ENCODE measurements at places on chromosomes 11 and 22. TPM values are rescaled to one million over a fixed set of nuclear protein-coding genes. Genes with fewer than 3 reads are reported as not detected.

DNA sequence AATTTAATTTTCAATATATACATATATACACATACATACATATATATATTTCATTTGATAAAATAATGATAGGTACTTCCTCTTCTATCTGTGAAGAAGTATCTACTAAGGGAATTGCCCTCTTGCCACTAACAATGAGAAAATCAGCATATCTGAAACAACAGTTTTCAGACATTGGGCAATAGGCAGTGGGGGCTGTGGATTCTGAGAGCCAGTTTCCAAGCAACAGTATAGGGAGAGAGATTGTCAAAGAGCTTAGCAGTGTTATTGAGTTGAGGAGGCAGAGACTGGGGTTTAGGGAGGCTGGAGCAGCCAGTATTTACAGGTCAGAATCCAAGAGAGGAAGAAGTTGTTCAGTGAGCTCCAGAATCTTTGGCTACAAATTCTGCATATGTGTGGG lies 119.3 kb downstream of the ARFGAP2 start:
- no peak overlapping the region for H3K27ac ChIP-seq
- no peak overlapping the region for H3K4me3 ChIP-seq
- H3K4me1 ChIP-seq = peaks cover 17% of the 10 kb centered on the region
- DNase-seq = peak; percentile 45
- H3K27me3 ChIP-seq = no peaks in the 10 kb centered on the region
- no peaks in the 10 kb centered on the region for H3K36me3 ChIP-seq

DNA sequence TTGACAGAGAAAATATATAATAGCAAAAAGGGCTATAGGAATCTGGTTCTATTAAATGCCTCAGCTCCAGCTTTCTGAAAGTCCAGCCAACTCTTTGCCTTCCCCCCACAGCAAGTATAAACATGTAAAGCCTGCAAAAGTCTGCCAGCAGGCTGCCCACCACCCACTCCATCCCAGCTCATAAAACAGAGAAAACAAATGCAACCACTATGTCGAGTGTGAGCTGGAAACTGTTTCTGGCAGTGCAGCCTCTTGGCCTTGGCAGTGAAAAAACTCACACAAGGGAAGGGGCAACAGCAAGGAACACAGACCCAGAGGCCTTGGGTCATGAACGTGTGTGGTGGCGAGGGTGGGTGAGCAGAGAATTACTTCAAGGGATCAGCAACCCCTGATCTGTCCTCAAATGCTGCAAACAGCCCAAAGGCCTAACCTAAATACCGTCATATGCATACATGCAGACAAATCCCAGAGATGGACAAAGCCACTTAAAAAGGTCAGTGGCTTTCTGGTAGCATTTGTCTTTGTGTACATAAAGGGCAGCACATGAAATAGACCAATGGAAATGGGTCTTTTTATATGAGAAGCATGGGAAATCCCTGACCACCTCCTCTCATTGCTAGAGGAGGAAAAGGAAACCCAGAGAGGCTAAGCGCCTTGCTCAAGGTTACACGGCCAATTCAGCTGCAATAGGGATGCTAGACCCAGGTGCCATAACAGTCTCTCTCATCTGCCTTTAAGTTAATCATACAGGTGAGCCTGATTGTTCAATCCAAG lies 74.8 kb downstream of the NAT10 start:
- H3K4me3 ChIP-seq = no peak overlapping the region
- H3K36me3 ChIP-seq = no peaks in the 10 kb centered on the region
- peaks cover 3% of the 10 kb centered on the region for H3K4me1 ChIP-seq

- H3K4me3 ChIP-seq = no peak overlapping the region
- no peaks in the 10 kb centered on the region for H3K27me3 ChIP-seq
- no peak for DNase-seq
- H3K27ac ChIP-seq = no peak overlapping the region
These were observed 69.7 kb downstream of the RAB38 start for GRCh38 chr11:88105526-88105925.

DNA sequence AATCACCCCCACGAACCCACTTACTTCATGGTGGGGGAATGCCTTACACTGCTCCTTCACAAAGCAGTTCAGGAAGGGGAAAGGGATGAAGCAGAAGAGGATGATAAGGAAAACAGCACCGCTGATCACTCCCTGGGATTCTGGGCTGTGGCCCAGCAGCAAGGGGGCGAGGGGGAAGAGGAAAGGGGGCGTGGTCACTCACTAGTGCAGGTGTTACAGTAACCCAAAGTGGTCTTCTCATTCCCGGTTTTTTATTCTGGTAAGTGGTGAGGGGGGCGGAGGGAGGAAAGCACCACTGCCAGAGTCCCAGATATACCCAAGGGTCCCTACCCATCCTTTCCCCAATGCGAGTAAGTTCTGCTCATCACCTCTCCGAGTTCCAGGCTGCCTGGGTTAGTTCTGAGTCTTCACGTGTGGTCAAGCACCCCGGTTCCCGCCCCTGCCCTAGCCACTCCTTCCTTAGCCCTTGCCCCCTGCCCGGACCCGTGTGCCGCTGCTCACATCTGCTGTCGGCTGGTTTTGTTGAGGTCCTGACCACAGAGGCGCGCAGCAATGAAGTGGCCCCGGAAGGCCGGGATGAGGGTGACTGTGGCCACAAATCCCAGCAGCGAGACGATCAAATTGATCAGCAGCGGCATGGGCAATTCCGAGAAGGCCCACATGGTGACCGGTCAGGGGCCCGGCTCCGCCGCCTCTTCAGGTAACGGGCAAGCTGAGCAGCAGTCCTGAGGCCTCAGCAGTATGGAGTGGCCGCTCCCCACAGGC lies 477 bp downstream of the DPAGT1 start:
- H3K27me3 ChIP-seq = no peaks in the 10 kb centered on the region
- peak; percentile 66 for DNase-seq
- peak overlapping the region; percentile 95 for H3K27ac ChIP-seq

DNA sequence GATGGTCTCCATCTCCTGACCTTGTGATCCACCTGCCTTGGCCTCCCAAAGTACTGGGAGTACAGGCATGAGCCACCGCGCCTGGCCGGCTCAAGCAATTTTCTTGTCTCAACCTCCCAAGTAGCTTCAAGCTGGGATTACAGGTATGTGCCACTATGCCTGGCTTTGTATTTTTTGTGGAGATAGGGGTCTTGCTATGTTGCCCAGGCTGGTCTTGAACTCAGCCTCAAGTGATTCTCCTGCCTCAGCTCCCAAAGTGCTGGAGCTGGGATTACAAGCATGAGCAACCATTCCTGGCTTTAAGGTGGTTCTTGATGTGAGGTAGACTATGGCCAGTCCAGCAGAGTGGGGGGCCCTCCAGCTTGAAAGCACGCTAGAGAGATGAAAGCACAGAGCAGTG lies 7.6 kb downstream of the POLR2F start:
- H3K27ac ChIP-seq = no peak overlapping the region
- H3K36me3 ChIP-seq = peaks cover 52% of the 10 kb centered on the region
- peaks cover 9% of the 10 kb centered on the region for H3K4me1 ChIP-seq

DNA sequence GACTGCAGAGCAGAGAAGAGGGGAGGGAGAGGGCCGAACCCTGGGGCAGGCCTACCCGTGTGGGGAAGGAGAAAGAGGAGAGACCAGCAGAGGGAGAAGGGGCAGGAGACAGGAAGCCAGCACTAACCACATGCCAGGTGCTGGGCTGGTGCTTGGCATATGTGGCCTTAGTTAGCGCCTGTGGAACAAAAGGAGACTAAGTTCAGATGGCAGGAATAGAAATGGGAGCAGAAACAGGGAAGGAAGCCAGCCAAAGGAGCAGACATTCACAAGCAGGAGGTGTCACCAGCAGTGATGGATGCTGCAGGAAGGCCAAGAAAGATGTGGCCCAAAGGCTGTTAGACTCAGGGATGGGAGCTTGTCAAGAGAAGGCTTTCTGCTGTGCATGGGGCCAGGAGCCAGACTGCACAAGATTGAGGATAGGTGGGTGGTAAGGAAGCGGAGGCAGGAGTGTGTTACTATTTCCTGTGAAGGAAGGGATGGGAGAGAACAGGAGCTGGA lies 26.7 kb downstream of the TREH start:
- peaks cover 91% of the 10 kb centered on the region for H3K36me3 ChIP-seq
- no peak overlapping the region for H3K27ac ChIP-seq
- no peaks in the 10 kb centered on the region for H3K27me3 ChIP-seq
- no peaks in the 10 kb centered on the region for H3K4me1 ChIP-seq

- H3K36me3 ChIP-seq = no peaks in the 10 kb centered on the region
- no peak for DNase-seq
- H3K4me1 ChIP-seq = peaks cover 57% of the 10 kb centered on the region
These were observed 15.0 kb upstream of the OR51M1 start for GRCh38 chr11:5368502-5369043.

- peak within 1 kb of the TSS; percentile 36 for H3K27ac ChIP-seq
- H3K4me3 ChIP-seq = peak within 1 kb of the TSS; percentile 81
- peaks cover 10% of the 10 kb centered on the region for H3K4me1 ChIP-seq
- no peaks in the 10 kb centered on the region for H3K27me3 ChIP-seq
- peak; percentile 98 for DNase-seq
These were observed at the start of gene CSTPP1 for GRCh38 chr11:46936138-46937110. Gene CSTPP1 (plus strand): TSS chr11:46936761. CDS start chr11:46936806, 45 bp downstream.

DNA sequence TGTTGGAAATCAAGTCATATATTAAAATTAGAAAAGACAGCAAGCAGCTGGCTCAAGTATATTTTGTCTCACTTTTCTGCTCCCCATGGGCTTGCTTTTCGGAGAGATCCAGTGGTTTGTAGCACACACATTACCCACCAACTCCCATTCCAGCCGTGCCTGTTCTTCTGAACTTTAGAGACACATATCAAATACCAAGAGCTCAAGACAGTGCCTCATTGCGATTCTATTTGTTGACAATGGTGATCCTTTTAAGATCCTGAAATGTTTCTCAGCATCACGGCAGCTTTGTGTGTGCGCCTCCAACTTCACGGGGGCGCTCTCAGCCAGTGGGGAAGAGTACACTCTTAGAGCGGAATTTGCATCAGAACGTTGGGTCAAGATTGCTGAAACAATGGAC lies 52.9 kb downstream of the BARX2 start:
- no peak overlapping the region for H3K4me3 ChIP-seq
- H3K4me1 ChIP-seq = no peaks in the 10 kb centered on the region
- H3K27me3 ChIP-seq = no peaks in the 10 kb centered on the region
- no peak for DNase-seq

GRCh38 chr11:76495019-76495418 lies 50.2 kb downstream of the EMSY start:
- no peaks in the 10 kb centered on the region for H3K27me3 ChIP-seq
- no peak for DNase-seq
- H3K27ac ChIP-seq = no peak overlapping the region
- H3K4me1 ChIP-seq = no peaks in the 10 kb centered on the region
- no peak overlapping the region for H3K4me3 ChIP-seq

Gene NCAPH2
- 24.2 TPM for total RNA-seq

Gene MEI1
- 0.36 TPM for total RNA-seq
